ENCODE measurements at places on chromosomes 1 and 21.

DNA sequence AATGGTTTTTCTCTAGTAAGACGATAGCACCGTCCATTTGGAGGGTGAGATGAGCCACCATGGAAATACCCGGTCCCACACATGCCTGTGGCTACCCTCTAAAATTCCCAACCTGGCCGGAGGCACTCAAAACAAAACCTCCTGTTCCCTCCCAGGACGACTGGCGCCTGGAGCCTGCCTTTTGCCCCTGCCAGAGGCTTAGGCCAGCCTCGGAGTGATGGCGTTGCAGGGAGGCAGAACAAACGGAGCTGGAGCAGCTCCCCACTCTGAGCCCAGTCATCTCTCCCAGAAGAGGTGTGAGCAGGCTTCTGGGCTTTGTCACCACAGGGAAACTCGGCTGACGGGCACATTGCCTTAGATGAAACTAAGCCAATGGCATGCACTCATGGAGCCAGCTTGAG lies 213.7 kb upstream of the HOOK1 start:
- no peak for DNase-seq

- DNase-seq, result no peak
Measured at GRCh38 chr1:14466006-14466405, 132.5 kb upstream of the KAZN start.

GRCh38 chr1:116020668-116021272 lies 44.5 kb downstream of the SLC22A15 start:
- DNase-seq, result peak; percentile 67

- peak; percentile 67 for DNase-seq
Measured at GRCh38 chr1:43763497-43763973, 56.2 kb downstream of the ST3GAL3 start.

DNA sequence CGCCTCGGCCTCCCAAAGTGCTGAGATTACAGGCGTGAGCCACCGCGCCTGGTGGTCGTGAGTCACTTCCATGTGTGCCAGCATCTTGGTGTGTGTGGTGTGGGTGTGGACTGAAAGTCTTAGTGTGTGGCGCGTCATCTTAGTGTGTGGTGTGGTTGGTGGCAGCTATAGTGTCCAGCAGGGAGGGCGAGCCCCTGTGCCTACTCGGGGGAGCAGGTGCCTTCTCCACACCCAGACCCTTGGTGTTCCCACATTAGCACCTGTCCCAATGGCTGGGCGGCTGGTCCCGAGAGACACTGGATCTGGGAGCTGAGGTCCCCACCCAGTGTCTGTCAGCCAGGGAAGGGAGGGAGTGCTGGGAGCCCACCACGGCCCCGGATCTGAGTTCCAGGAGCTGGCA lies 2.8 kb downstream of the SCNN1D start:
- DNase-seq, result no peak

- DNase-seq, result peak; percentile 24
Measured at GRCh38 chr1:27601771-27602461, 2.0 kb downstream of the AHDC1 start.

- DNase-seq, result no peak
Measured at GRCh38 chr1:43951021-43951985, 4.6 kb downstream of the IPO13 start.

Data from endothelial cell (in vitro differentiated cells).